ENCODE measurements at places on chromosomes 3 and 15.

DNA sequence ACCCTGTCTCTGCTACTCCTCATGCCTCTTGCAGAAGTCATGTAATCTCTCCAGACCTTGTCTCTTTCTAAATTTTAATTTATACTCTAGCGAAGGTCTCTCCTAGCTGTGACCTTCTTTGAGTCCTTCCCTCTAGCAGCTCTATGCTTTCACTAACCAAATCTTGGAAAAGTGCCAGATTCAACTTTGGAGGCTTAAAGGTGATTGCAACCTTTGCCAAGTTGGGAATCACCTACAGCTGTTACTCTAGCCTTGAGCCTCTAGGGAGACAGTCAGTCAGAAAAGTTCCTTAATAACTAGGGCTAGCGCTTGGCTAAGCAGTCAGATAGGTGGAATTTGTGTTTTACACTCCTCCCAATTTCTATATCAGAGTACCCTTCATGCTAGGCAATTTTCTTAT lies 46.1 kb upstream of the ABI3BP start:
- DNase-seq: no peak

DNA sequence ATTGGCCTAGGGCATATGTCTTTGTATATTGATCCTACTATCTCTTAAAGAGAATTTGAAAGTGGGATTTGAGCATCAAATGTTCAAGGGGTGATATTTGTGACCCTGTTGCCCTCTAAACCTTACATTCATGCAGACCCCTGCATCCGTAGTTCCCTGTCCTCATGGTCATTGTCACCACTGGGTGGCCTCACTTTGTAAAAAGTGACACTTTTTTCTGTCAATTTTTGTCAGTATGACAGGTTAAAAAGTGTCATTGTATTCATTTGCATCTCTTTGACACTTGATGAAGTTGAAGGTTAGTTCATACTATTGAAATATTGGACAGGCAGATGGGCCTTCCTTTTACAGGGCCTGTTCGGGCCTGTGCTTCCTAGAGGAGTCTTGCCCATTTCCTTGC lies 12.3 kb upstream of the KLF15 start:
- DNase-seq: no peak

- DNase-seq: no peak
These were observed 203.6 kb downstream of the ROBO1 start for GRCh38 chr3:79564192-79564591.

DNA sequence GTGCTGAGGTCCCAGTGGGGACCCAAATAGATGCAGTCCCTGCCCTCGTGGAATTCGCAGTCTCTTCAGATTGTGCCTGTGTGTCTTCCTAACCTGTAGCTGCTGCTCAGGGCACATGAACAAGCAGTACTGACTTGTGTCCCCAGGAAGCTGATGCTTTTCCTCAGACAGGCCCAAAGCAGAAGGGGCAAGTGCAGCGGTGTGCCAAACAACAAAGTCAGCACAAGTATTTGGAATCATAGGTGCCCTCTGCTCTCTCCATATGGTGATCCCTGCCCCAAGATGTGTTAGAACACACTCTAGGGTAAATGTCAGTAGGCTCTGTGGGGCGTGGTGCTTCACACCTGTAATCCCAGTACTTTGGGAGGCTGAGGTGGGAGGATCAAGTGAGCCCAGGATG lies 21.9 kb downstream of the BHLHE40 start:
- no peak for DNase-seq

Measured in GM20000 (cell line).